Activated B cell treated with CpG ODN at 0.5 μM for 24 hours (primary cell): ENCODE measurements at places on chromosomes 1 and 21. TPM values are rescaled to one million over a fixed set of nuclear protein-coding genes. Genes with fewer than 3 reads are reported as not detected.

DNA sequence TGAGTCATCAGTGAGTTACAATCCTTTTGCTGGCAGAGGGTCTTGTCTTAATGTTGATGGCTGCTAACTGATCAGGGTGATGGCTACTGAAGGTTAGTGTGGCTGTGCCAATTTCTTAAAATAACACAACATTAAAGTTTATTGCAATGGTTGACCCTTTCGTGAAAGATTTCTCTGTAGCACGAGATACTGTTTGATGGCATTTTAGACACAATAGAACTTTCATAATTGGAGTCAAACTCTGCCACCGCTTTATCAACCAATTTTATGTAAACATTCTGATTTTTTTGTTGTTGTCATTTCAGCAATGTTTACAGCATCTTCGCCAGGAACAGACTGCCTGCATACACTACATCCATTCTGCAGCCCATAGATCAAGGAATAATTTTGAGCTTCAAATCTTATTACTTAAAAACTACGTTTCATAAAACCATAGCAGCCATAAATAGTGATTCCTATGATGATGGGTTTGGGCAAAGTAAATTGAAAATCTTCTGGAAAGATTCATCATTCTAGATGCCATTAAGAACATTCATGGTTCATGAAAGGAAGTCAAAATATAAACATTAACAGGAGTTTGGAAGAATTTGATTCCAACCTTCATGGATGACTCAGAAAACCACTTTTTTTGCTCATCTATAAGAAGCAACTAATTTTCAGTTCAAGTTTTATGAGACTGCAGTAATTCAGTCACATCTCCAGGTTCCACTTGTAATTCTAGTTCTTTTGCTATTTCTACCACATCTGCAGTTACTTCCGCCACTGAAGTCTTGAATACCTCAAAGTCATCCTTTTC lies 85.9 kb downstream of the TYW3 start:
- no peaks in the 10 kb centered on the region for H3K27me3 ChIP-seq
- H3K27ac ChIP-seq, result no peak overlapping the region

DNA sequence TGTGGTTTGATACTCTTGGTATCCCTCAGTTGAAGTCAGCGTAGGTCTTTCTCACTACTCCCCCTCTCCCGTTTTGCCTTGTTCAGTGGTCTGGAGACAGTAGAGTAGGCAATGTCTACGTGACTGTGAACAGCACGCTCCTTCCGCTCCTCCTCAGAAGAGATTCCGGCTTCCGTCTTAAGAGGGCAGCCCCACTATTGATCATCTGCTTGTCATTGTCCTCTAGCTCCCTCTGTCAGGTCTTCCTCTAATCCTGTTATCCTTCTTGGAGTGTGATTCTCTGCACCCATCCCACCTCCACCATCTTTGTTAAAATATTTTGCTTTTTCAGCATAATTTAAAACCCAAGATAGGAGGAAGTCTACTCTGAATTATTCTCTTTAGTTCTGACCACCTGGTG lies 129.9 kb upstream of the KCNK2 start:
- no peaks in the 10 kb centered on the region for H3K27me3 ChIP-seq
- no peaks in the 10 kb centered on the region for H3K4me1 ChIP-seq
- DNase-seq, result no peak
- H3K27ac ChIP-seq, result no peak overlapping the region

- H3K36me3 ChIP-seq, result no peaks in the 10 kb centered on the region
- no peak for DNase-seq
- no peak overlapping the region for H3K27ac ChIP-seq
- H3K4me3 ChIP-seq, result no peak overlapping the region
- peaks cover 13% of the 10 kb centered on the region for H3K27me3 ChIP-seq
Observed at GRCh38 chr1:228837032-228837431, 101.8 kb downstream of the RHOU start.

- H3K36me3 ChIP-seq, result no peaks in the 10 kb centered on the region
- H3K27ac ChIP-seq, result no peak overlapping the region
- no peak overlapping the region for H3K4me3 ChIP-seq
- H3K4me1 ChIP-seq, result no peaks in the 10 kb centered on the region
- no peaks in the 10 kb centered on the region for H3K27me3 ChIP-seq
Observed at GRCh38 chr21:27196651-27197050, 229.8 kb upstream of the ADAMTS5 start.

- H3K4me1 ChIP-seq, result no peaks in the 10 kb centered on the region
- peaks cover 3% of the 10 kb centered on the region for H3K27me3 ChIP-seq
- no peak overlapping the region for H3K4me3 ChIP-seq
- no peak overlapping the region for H3K27ac ChIP-seq
- H3K36me3 ChIP-seq, result no peaks in the 10 kb centered on the region
Observed at GRCh38 chr21:17435565-17436543, 77.0 kb upstream of the CXADR start.

DNA sequence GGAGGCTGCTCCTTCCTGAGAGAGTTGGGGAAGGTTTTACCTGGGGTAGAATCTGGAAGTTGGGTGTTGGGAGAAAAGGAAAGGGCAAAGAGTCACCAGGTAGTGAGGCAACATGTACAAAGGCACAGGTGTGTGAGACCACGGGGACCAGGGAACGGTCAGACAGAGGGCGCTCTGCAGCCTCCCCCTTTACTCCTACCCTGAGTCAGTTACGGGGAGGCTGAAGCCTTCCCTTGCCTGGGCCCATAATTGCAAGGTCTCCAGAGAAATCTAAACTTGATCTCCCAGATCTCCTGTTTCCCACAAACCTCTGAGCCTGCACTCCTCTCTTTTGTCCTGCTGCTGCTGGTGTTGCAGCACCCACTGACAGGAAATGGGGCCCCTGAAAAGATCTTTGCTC lies 22.0 kb downstream of the CCN1 start:
- H3K4me3 ChIP-seq, result no peak overlapping the region
- no peaks in the 10 kb centered on the region for H3K36me3 ChIP-seq
- H3K27me3 ChIP-seq, result no peaks in the 10 kb centered on the region
- H3K27ac ChIP-seq, result no peak overlapping the region

The TDRKH gene
- total RNA-seq, result 15.1 and 15.6 TPM in 2 replicates

The PRAMEF15 gene
- not detected in 2 replicates for total RNA-seq

The CELA3B gene
- not detected in 2 replicates for total RNA-seq

The SEMA4A gene
- total RNA-seq, result 7.0 and 7.4 TPM in 2 replicates
